ENCODE measurements at places on chromosomes 16 and 17.

DNA sequence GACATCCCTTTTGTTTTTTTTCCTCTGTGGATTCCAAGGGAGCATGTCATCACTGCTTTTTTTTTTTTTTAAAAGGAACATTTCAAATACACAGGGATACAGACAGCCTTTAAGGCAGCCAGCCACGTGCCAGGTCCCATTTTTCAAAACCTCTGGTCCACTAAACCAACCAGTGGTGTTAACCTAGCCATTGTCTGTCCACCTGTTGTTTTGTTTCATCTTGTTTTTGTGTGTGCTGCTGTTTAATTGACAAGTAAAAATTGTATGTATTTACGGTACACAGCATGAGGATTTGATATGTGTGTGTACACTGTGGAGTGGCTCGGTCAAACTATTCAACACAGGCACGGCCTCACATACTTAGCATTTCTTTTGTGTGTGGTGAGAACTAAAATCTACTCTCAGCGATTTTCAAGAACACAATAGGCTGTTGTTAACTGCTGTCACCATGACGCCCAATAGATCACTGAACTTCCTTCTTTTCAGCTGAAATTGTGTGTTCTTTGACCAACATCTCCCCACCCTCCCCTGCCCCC is 19.2 kb downstream of the TMEM114 start:
- DNase-seq: no peak

- no peak for DNase-seq
These were observed 4.8 kb downstream of the SLC6A4 start for GRCh38 chr17:30230596-30231125.

GRCh38 chr16:67277294-67277998 is 1.9 kb upstream of the PLEKHG4 start:
- no peak for DNase-seq

DNA sequence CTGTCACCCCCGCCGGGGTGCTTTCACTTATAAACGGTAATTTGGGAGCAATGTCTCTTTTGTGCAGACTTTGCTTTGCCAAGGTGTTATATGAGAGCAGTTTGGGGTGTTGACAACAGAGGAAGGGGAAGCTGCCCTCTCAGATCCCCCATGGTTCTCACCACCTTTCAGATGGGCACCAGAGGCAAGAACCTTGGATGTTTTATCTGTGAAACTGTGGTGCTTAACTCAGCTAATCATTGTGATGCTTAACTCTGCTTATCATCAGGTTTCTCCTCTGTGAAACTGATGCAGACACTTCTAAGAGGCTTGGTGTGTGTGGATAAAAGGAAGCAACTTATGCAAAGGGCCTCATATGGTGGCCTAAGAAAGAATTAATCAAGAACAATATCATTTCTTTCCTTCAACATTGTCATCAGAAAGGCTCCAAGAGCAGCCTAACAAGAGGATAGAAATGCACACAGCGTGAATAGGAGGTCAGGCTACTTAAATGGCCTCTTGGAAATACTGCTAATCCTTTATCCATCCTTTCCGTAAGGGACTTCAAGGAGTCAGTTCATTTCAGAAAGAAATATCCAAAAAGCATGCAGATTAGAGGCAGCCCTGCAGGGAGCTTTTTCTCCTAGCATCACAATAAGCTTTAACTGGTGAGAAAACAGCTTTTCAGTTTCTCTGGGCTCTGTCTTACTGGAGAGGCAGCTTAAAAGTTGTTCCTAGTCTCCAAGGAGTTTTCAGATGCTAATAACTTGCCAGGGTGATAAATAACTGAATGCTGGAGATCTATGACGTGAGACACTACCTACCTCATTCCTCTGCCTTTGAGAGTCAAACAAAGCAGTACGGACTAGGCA is 55.1 kb upstream of the CLEC3A start:
- DNase-seq: peak; percentile 83

DNA sequence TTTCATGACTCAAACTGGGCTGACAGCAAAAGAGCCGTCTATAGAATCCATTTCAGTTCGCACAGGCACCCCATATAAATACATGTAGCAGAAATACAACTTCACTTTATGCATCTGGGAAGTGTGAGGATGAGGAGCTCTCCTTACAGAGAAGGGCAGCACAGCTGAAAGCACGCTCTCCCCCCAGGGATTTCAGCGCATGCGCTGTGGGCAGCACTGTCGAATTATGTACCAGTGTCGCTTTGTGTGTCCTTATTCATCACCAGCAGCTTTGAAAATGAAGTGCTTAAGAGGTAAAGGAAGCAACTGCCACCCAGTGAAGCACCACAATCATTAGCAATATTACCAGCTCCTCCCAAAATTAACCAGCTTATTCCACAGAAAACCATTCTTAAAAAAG is 39.9 kb downstream of the CEP95 start:
- no peak for DNase-seq

DNA sequence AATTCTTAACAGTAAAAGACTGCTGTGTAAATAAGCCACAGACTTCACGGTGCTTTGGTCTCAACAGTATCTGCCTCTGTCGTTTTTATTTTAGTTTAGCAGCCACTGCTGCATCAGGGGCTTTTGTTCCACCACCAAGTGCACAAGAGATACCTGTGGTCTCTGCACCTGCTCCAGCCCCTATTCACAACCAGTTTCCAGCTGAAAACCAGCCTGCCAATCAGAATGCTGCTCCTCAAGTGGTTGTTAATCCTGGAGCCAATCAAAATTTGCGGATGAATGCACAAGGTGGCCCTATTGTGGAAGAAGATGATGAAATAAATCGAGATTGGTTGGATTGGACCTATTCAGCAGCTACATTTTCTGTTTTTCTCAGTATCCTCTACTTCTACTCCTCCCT is 7.9 kb downstream of the HERPUD1 start:
- no peak for DNase-seq

DNA sequence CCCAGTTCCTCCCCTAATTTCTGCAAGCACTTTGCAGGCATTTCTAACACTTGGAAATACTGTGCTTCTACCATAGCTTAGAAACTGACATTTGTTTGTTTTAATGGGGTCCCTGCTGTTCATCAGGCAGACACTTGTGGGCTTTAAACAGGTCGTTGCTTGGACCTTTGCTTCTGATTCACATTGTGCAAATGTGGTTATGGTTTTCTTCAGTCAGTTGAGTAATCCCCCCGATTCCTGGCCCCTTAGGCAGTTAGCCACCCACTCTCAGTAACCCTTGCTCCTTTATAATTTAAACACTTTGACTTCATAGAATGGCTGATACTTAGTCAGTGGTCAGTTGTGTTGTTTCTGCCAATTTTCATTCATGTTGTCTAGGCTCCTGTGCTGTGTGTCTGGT is 39.4 kb downstream of the SLC47A1 start:
- no peak for DNase-seq

DNA sequence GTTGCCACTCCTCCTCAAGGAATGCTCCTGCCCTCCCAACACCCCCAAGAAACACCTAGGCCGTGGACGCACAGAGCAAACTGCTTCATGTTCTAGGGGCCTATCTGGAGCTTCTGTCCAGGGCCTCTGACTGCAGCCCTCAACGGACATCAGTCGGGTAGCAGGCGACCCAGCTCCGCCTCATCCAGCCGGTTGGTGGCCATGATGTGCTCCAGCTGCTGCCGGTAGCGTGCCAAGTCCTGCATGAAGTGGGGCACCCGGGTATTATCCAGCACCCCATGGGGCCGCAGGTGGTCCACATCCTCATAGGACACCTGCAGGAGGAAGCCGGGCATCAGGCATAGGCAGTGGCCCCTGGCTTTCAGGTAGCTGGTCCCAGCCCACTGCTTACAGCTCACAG is 6.3 kb downstream of the NOL3 start:
- no peak for DNase-seq

DNA sequence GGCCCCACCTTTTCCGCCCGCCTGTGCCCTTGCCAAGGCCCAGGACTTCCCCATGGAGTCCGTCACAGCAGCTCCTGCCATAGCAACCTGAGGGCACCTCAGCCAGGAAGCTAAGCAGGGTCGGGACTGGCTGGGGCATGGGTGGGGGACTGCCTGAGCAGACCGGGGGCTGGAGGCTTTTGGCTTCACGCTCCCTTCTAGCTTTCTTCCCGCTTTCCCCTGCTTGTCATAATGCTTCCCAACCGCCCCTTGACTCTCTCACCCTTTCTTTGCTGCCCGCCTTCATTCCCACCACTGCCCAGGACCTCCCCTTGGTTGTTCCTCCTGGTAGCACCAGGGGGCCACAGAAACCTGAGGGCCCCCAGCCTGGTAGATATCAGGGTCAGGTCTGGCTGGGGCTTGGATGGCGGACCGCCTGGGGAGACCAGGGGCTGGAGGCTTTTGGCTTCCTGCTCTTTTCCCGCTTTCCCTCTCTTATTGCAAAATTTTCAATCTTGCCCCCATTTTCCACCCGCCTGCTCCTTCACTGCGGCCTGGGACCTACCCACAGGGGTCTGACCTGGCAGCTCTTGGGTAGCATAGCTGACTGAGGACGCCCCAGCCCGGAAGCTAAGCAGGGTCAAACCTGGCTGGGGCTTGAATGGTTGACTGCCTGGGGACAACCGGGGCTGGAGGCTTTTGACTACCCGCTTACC is 2287.7 kb downstream of the TP53TG3F start:
- DNase-seq: no peak

Data from iPS DF 6.9 (cell line).